ENCODE measurements at places on chromosomes 11 and 22.

DNA sequence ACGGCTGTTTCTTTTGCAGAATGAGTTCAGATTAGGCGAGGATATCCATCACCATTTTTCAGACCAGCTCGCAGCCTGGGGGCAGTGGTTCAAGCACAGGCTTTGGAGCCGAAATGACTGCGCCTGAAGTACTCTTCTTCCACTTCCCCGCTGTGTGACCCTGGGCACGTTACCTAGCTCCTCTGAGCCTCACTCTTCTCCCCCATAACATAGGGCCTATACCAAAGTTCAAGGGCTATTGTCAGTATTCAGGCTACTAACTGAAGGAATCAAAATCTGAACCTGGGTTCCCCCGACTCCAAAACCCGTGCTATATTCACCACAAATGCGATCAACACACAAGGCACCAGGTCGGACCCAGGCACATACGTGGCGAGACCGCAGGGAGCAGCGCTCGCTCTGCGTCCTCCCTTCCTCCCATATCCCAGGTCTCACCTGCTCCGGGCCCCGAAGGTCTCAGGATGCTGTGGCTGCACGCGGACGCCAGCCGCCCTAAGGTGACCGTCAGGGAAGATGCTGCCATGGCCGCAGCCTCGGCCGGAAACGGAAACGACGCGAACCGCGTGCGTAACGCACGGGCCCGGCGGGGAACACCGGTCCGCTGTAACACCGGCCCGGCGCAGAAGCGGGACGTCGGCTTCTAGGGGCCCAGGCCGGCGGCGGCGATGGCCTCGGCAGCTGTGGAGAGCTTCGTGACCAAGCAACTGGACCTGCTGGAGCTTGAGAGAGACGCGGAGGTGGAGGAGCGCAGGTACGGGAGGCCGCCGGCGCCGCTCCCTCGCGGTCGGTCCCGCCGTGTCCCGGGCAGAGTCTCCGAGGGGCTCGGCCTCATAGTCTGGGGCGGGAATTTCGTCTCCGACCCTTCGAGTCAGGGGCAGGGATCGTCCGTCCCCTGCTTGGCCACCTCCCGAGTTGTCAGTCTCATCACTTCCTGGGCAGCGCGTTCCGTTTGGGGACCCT is at the start of the genes IGHMBP2 and MRPL21:
IGHMBP2 (plus strand) TSS at position 604 of the 960 bp plus-strand sequence; CDS start at position 666, 62 bp downstream.
MRPL21 (minus strand) TSS at position 545 of the 960 bp plus-strand sequence; CDS start at position 523, 22 bp downstream.
- peak; percentile 80 for DNase-seq

DNA sequence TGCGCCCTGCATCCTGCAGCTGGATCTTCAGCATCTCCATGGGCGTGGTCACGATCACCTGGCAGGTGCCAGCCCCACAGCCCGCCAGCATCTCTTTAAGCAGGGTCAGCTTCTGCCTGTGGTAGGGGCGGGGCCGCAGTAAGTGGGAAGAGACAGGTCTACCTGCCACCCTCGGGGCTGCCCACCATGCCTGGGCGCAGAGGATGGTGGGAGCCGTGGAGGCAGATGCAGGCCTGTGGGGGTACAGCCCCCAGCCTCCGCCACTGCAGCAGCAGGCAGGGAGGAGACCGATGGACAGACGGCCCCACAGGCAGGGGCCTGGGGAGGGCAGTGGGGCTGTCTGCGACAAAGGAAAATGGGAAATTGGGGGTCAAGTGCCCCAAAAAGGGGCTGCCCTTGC is 3.0 kb upstream of the CEND1 start:
- no peak for DNase-seq

GRCh38 chr11:9301720-9302119 is 12.7 kb downstream of the TMEM41B start:
- no peak for DNase-seq

DNA sequence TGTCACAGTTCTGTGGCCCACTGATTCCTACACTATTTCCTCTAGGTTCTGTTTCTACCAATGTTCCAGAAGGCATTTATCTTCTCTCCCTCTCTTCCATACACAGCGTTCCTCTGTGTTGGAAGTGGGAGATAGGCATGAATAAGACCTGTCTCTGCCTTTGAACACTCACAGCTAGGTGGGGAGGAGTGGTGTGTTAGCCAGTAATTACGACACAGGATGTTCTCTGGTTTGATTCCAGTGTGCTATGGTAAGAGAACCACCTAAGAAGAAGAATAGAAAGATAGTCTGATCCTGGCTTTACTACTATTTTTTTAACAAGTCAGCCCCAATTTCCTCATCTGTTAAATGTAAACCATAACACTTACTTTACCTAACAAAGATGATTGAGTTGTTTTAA is 200.2 kb upstream of the MTMR2 start:
- DNase-seq = no peak

DNA sequence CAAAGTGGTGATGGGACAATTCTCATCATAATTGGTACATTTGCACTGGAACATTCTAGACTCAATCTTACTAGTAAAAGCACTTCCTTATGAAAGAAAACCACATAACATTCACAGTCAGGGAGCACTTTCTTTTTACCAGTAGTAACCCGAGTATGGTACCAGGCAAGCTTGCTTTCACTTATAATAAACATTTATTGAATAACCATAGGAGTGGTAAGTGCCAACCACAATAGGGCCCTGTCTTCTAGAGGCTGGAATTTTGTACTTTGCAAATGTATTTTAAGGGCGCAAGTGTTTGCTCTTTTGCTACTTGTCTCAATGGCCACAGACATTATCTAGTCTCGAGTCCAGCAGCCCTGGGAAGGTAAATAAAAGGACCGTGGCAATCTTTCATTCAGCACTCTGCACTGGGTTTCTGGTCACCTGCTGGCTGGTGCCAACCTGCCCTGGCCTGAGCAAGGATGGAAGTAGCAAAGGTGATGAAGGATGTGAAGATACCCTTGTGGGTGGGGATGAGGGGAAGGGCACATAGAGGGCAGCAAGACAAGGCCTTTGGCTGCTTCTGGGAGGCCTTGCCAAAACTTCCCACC is 24.2 kb downstream of the C22orf31 start:
- DNase-seq = no peak

DNA sequence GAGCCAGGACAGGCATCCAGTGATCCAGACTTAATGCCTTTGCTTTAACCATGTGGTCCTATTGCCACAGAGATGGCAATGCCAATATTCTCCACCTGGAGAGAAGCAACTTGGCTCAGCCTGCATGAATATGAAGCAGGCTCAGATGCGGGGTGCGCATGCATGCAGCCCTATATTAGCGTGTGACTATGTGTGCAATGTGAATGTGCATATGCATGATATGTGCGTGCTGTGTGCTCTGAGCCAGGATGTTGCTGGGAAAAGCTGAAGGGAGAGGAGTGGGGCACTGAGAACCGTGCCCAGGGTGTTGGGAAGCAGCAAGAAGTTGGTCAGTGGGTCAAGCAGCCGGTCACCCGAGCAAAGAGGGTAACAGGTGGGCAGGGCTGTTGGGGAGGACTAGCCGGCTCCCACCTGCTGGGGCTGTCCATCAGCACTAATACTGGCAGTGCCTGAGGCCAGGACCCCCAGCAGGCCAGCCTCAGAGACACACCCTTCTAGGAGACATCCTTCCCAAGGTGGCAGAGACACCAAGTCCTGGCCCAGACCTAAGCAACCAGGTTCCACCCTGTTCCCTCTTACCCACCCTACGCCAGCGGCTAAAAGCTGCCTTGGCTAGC is 24.8 kb upstream of the MYOD1 start:
- no peak for DNase-seq

DNA sequence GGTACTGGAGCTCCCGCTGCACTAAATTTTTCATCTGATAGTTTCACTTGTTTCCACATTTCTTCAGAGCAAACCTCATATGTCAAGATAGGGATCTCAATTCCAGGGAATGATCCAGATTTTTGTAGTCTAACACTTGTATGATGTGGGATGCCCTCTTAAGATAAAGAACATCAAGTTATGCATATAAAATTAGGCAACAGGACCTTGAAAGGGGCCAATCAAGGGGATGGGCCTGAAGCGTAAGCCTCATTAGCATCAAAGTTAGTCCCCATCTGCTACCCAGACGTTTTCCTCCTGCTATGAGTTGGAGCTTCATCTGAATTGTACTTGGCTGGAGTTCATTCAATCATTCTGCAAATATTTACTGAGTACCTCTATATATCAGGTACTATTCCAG is 17.5 kb downstream of the PDGFD start:
- DNase-seq = no peak

- no peak for DNase-seq
Observed at GRCh38 chr11:98710986-98711385, 309.8 kb upstream of the CNTN5 start.

- no peak for DNase-seq
Observed at GRCh38 chr11:28666632-28667031, 558.4 kb downstream of the METTL15 start.

All from NCI-H226 (cell line).